ENCODE measurements at places on chromosomes 5 and 9. TPM values are rescaled to one million over a fixed set of nuclear protein-coding genes. Genes with fewer than 3 reads are reported as not detected.

Gene UBAP2
- total RNA-seq, result 54.1 TPM

DNA sequence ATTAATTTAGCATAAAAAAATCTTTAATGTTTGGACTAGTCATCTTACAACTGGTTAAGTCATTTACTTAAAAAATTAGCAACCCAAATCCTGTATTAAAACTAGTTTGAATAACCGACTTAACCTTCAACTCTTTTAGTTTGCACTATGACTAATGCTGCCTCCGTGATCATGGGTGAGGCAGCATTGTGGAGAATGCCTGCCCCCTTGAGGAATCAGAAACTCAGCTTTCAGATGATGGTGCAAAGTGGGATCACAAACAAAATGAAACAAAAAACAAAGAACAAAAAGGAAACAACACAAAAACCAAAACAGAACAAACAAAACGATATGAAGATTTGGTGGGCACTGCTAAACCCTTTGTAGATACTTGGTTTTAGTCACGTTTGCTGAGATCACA, 127.0 kb upstream of the PALM2AKAP2 start:
- no peaks in the 10 kb centered on the region for H3K36me3 ChIP-seq
- no peak overlapping the region for H3K27ac ChIP-seq
- H3K4me3 ChIP-seq, result no peak overlapping the region

Gene PRR7
- 6.5 TPM for total RNA-seq

Gene IRX1
- not detected for total RNA-seq

DNA sequence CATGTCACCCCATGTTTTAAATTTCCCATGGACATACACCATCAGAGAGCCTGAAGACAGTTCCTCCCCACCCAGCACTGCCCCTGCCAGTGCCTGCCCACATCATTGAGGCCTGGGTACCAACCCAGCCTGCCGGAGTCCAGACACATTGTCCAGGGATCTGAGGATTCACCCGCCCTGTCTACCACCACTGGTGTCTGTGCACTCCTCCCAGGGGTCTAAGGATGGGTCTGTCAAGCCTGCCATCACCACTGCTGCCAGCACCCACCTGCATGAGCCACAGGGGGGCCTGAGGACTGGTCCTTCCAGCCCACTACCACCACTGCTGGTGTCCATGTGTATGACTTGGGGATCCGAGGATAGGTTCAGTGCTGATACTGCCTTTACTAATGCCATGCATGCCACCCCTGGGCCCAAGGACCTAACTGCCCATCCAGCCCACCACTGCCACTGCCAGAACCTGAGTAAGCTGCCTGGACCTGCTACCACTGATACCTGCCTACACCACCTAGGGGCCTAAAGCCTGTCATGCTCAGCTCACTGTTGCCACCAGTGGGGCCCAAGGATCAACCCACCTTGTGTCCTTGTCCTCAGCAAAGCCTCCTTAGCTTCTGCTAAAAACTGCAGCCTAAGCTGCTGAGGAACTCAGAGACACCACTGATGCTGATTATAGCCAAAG, 137.8 kb downstream of the GIN1 start:
- no peak overlapping the region for H3K4me3 ChIP-seq
- H3K27me3 ChIP-seq, result no peaks in the 10 kb centered on the region
- no peak for DNase-seq
- no peak overlapping the region for H3K27ac ChIP-seq

GRCh38 chr5:65823204-65823603, 101.2 kb downstream of the NLN start:
- no peaks in the 10 kb centered on the region for H3K36me3 ChIP-seq
- H3K4me1 ChIP-seq, result no peaks in the 10 kb centered on the region
- no peak for DNase-seq
- no peak overlapping the region for H3K27ac ChIP-seq
- no peak overlapping the region for H3K4me3 ChIP-seq
- H3K27me3 ChIP-seq, result no peaks in the 10 kb centered on the region

DNA sequence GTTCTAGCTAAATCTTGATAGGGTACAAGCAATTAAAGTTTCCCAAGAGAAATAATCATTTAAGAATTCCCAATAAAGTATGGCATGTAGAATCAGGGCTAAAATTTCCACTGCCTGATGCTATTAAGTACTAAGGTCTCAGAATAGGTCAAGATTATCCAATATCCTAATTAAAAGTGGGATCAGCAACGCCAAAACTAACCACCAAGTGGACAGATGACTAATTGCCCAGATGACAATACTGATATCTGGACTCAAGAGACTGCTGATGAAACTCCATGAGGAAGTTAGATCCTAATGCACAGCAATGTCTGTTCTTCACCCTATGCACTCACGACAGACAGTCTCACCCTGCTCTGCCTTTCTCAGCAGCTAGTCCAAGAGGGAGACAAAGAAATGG, 14.3 kb downstream of the DEPDC1B start:
- H3K27ac ChIP-seq, result no peak overlapping the region
- no peaks in the 10 kb centered on the region for H3K27me3 ChIP-seq
- H3K4me3 ChIP-seq, result no peak overlapping the region
- no peaks in the 10 kb centered on the region for H3K4me1 ChIP-seq
- no peak for DNase-seq
- no peaks in the 10 kb centered on the region for H3K36me3 ChIP-seq

GRCh38 chr5:73640861-73641320, 14.9 kb downstream of the ARHGEF28 start:
- H3K4me1 ChIP-seq, result peaks cover 79% of the 10 kb centered on the region
- peak overlapping the region; percentile 97 for H3K27ac ChIP-seq
- H3K27me3 ChIP-seq, result no peaks in the 10 kb centered on the region
- H3K36me3 ChIP-seq, result peaks cover 5% of the 10 kb centered on the region

DNA sequence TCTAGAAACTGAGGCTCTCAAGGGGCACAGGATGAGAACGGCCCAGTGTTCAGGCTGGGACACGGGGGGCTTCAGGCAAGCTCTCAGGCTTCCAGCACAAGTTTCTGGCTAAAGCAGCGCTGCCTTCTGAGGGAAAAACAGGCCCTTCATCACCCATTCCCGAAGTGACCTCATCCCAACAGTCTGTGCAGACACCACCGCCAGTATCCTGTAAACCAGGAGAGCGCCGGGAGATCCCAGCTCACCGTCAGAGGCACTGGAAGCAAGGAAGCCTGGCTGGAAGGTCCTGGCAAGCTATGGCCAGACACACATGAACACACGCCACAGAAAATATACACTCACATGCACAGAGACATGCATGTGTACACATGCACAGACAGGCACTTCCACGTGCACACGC, 8.8 kb downstream of the SLC12A7 start:
- no peak overlapping the region for H3K4me3 ChIP-seq
- no peak overlapping the region for H3K27ac ChIP-seq
- no peaks in the 10 kb centered on the region for H3K36me3 ChIP-seq
- no peaks in the 10 kb centered on the region for H3K27me3 ChIP-seq

Gene ALDH7A1
- 103 TPM for total RNA-seq

Gene TTC16
- not detected for total RNA-seq

GRCh38 chr5:148388696-148389095, 4.9 kb downstream of the FBXO38 start:
- H3K36me3 ChIP-seq, result no peaks in the 10 kb centered on the region
- no peaks in the 10 kb centered on the region for H3K27me3 ChIP-seq
- no peak overlapping the region for H3K27ac ChIP-seq
- H3K4me3 ChIP-seq, result no peak overlapping the region
- no peak for DNase-seq

DNA sequence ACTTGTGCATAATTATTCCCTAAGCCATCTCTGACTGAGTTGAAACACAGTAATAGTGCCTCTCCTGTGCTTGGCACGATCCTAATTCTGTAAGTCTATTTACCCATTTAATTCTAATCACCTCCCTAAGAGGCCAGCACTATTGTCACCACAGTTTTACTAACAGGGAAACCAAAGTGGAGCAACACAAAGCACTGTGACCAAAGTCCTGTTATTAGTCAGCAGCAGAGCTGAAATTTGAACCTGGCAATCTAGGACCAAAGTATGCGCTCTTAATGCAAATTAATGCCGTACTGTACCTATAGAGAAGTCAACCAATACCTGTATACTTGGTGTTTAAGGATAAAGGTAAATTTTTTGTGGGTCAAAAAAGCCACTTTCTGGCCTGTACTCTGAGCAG, 77.1 kb upstream of the CNTLN start:
- H3K4me3 ChIP-seq, result no peak overlapping the region
- no peaks in the 10 kb centered on the region for H3K4me1 ChIP-seq
- no peaks in the 10 kb centered on the region for H3K36me3 ChIP-seq
- DNase-seq, result no peak
- H3K27ac ChIP-seq, result no peak overlapping the region

GRCh38 chr9:33099754-33100153, 23.3 kb upstream of the SMU1 start:
- H3K4me3 ChIP-seq, result no peak overlapping the region
- no peak for DNase-seq
- no peaks in the 10 kb centered on the region for H3K36me3 ChIP-seq
- H3K27ac ChIP-seq, result no peak overlapping the region

DNA sequence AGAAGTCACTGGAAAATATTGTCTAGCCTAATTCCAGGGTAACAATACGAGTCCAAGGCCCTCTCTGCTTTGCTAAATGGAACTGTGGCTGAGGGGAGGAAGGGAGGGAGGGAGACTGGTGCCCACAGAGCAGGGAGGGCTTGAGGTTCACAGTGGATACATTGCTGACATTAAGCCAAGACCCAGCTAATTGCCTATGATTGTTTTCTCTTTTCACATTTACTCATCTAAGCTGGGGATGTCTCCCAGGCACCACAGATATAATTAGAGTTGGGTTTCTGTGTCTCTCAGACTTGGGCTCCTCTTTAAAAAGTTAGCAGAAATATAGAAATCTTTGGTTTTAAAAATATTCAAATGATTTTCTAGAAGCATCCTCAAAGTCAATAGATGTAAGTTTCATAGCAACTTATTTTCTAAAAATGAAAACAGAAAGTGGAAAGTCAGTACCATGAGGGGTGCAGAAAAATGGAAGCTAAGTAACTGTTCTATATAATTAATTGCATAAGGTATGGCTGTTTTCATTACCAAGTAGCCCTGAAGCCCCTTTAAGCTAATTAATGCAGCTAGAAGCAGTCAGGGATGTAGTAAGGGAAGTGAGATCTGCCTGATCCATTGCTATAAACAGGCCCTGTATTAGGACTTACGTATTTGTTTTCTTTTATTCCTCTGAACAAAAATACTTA, 259.8 kb downstream of the NDUFS4 start:
- H3K4me3 ChIP-seq, result no peak overlapping the region
- H3K27ac ChIP-seq, result no peak overlapping the region
- H3K27me3 ChIP-seq, result no peaks in the 10 kb centered on the region
- DNase-seq, result no peak
- H3K36me3 ChIP-seq, result no peaks in the 10 kb centered on the region

- H3K4me3 ChIP-seq, result no peak overlapping the region
- H3K4me1 ChIP-seq, result no peaks in the 10 kb centered on the region
- peaks cover 3% of the 10 kb centered on the region for H3K27me3 ChIP-seq
- no peak for DNase-seq
- H3K36me3 ChIP-seq, result no peaks in the 10 kb centered on the region
- no peak overlapping the region for H3K27ac ChIP-seq
These were observed 244.7 kb downstream of the SEC61B start for GRCh38 chr9:99466781-99467180.

Gene EFNA5
- total RNA-seq, result 22.6 TPM

- no peak overlapping the region for H3K4me3 ChIP-seq
- DNase-seq, result no peak
- H3K27ac ChIP-seq, result no peak overlapping the region
- H3K36me3 ChIP-seq, result no peaks in the 10 kb centered on the region
- no peaks in the 10 kb centered on the region for H3K4me1 ChIP-seq
These were observed 56.7 kb upstream of the CARTPT start for GRCh38 chr5:71662381-71662780.

DNA sequence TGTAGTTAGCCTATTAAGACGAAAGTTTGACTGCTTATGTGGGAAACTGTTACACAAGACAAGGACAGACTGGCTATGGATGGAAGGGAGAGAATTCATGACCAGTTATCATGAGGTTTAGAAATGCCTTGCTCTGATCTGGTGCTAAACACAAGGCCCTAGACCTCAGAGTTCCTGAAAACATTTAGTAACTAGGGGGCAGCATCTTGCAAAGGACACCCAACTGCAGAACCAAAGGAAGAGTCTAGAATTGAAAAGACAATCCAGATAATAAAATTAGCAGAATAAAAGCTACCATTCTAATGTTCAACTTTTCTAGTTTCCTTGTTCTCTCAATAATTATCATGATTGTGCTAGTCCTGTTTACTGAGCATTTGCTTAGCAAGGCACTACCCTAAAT, 130.5 kb upstream of the GPR151 start:
- H3K27me3 ChIP-seq, result no peaks in the 10 kb centered on the region
- DNase-seq, result no peak
- H3K36me3 ChIP-seq, result no peaks in the 10 kb centered on the region
- H3K27ac ChIP-seq, result no peak overlapping the region
- H3K4me1 ChIP-seq, result no peaks in the 10 kb centered on the region

Gene ADRB2
- total RNA-seq, result 0.86 TPM

DNA sequence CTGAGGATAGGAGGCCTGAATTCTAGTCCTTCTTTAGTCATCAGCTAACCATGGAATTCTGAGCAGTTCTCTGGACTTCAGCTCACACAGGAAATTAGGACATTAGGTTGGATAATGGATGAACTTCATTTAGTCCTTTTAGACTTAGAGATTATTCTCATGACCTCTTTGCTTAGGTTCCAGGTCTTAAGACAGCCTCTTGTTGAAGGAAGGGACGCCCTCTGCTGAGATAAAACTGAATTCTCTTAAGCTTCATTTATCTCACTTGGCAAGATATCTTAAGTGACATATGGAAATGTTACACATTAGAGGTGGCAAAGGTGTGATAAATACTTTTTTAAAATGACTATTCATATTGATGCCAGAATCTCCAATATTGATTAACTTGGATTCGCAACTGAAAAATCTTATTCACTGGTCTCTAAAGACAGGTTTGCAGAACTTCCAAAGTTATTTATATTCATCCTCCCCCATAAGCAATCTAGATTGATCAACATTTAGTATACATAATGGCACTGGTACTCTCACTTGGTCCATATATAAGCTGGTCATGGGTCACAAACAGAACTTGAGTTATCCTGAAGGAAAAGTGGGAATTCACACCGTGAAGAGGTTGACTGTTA, 16.9 kb upstream of the ZNF366 start:
- peak overlapping the region; percentile 54 for H3K27ac ChIP-seq
- H3K27me3 ChIP-seq, result no peaks in the 10 kb centered on the region
- H3K4me1 ChIP-seq, result peaks cover 7% of the 10 kb centered on the region
- peak; percentile 89 for DNase-seq
- no peak overlapping the region for H3K4me3 ChIP-seq

Gene ANKRD34B
- not detected for total RNA-seq

Gene HTR4
- not detected for total RNA-seq

GRCh38 chr5:37034955-37035354, 158.4 kb downstream of the NIPBL start:
- no peak overlapping the region for H3K4me3 ChIP-seq
- no peak for DNase-seq
- no peaks in the 10 kb centered on the region for H3K4me1 ChIP-seq
- H3K36me3 ChIP-seq, result peaks cover 5% of the 10 kb centered on the region

DNA sequence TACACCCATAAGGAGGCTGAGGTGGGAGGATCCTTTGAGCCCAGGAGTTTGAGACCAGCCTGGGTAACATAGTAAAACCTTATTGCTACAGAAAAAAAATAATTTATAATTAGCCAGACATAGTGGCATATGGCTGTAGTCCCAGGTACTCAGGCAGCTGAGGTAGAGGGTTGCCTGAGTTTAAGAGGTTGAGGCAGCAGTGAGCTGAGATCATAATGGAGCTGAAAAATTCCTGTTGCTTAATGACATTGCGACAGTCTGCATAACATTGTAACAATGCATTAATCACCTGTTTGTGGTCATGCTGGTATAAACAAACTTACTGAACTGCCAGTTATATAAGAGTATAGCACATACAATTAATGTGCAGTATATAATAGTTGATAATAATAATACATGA, 214.2 kb downstream of the TRIM32 start:
- no peak for DNase-seq
- no peaks in the 10 kb centered on the region for H3K4me1 ChIP-seq
- no peaks in the 10 kb centered on the region for H3K36me3 ChIP-seq
- H3K27me3 ChIP-seq, result no peaks in the 10 kb centered on the region
